ENCODE measurements at places on chromosomes 16 and 17.

DNA sequence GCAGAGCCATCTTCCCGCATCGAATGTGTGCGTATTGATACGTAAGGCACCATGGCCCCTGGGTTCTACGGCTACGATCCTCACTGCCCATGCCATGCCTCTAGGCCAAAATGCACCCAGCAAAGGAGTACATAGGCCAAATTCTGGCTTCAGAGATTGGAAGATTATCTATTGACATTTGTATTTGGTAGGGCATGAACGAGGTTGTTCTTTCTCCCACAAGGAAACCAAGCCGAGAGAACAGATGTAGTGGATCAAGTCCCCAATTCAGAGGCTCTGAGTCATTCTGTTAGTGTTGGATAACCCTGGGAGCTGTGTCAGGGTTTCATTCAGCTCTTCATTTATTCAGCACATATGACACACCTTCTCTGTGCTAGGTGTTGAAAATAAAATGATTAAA, 36.5 kb downstream of the HOXB1 start:
- peak; percentile 71 for DNase-seq

DNA sequence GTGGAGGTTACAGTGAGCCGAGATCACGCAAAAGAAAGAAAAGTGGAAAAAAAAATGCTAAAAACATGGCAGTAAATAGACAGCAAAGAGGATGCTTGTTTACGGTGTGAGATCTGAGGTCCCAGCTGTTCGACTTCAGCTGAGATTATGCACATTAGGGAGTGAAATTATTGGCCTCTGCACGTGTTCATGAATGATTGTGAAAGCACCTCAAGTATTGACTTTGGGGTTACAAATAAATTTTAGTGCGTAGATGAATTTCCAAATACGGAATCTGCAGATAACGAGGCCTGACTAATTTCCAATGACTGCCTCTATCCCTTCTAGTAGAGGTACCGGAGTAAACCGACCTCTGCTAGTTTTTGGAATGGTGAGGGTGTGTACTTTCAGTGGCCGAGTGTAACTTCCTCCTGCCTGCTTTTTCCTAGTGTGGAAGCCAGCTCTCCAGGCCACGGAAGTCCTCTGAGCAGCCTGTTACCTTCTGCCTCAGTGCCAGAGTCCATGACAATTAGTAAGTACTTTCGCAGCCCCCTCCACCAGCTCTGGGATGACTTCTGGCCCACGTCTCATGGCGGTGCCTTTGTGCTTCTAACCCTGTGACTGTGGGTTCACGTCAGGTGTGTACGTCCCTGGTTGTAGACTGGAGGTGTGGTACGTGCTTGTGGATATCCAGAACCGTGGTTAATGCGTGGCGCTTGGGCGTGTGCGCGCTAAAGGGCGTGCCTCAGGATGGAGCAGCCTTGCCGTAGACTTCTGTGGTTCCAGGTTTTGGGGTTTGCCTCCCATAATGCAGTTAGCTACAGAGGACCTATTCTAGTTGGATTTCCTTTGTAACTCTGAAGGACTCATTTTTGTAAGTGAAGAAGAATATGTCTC, 102.1 kb downstream of the SNX29 start:
- DNase-seq: no peak

DNA sequence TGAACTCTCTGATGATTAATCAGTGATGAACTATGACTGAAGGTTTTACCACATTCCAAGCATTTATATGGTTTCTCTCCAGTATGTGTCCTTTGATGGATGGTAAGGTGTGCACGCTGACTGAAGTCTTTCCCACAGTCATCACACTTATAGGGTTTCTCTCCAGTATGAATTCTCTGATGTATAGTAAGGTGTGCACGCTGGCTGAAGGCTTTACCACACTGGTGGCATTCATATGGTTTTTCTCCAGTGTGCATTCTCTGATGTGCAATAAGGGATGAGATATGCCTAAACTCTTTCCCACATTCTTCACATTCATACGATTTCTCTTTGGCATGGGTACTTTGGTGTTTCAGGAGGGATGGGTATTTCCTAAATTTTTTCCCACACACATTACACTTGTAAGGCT, 16.4 kb downstream of the ZNF287 start:
- DNase-seq: no peak

- DNase-seq: no peak
Observed at GRCh38 chr17:32443827-32444300, 446 bp upstream of the PSMD11 start.

DNA sequence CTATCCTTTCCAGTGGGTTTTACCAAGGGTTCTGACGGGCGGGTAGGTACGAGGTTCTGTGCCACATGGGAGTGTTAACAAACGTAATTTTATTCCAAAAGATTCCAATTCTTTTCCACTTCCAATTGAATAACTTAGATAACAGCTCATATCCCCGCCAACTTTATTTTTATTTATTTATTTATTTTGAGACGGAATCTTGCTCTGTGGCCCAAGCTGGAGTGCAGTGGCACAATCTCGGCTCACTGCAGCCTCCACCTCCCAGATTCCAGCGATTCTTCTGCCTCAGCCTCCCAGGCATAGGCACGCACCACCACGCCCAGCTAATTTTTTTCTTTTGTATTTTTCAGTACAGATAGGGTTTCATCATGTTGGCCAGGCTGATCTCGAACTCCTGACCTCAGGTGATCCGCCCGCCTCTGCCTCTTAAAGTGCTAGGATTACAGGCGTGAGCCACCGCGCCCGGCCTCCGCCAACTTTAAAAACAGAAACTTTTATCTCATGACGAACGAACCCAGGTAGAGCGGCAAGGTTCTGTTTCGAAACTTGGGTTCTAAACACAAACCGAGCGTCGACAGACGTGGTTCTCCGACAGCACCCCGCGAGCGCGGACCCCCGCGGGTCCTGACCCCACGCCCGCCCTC, 613 bp downstream of the ECI1 start:
- no peak for DNase-seq

All from AG08395 (cell line).